ENCODE measurements at places on chromosomes 5 and 9. TPM values are rescaled to one million over a fixed set of nuclear protein-coding genes. Genes with fewer than 3 reads are reported as not detected.

DNA sequence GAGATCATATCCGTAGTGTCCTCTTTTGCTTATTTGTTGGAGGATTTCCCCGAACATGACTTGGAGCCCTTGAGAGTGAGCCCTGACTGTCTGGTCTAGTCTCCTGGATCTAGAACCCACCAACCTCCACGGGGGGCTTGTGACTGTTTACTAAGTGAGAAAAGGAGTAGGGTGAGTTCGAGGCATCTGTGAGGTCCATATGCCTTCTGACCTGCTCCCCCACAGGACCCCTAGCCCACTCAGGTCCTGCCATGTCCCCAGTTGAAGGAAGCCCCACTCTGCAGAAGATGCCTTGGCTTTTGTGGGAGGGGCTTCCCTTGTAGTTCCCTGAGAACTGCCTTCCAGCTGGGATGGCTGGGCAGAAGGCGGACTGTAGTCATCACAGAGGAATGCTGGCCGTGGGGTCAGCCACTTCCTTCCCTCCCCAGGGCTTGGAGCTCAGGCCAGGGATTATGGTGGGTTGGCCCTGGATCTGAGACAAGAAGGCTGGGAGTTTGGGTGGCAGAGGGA lies 7.0 kb upstream of the IRF1 start:
- H3K27me3 ChIP-seq, result no peaks in the 10 kb centered on the region
- DNase-seq, result no peak
- H3K4me3 ChIP-seq, result peak overlapping the region; percentile 69
- peak overlapping the region; percentile 99 for H3K27ac ChIP-seq

DNA sequence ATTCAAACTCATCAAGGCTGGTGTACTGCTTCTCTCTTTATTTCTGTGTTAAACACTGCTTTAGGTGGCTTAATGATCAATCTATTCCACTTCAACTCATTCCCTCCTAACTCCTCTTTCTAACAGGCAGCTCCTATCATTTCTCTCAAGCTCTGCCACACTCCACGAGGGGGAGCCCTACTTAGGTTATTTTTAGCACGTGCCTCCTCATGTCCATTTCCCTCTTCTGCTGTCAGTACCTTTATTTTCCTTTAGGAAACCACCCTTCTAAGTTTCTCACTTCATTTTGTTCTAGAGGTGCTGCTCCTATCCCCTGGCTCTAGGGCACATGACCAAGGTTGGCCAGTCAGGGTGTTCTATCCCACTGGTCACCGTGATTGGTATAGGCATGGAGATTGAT lies 6.7 kb upstream of the BRINP1 start:
- H3K4me3 ChIP-seq, result no peak overlapping the region
- H3K27ac ChIP-seq, result no peak overlapping the region
- no peaks in the 10 kb centered on the region for H3K36me3 ChIP-seq
- H3K27me3 ChIP-seq, result no peaks in the 10 kb centered on the region

DNA sequence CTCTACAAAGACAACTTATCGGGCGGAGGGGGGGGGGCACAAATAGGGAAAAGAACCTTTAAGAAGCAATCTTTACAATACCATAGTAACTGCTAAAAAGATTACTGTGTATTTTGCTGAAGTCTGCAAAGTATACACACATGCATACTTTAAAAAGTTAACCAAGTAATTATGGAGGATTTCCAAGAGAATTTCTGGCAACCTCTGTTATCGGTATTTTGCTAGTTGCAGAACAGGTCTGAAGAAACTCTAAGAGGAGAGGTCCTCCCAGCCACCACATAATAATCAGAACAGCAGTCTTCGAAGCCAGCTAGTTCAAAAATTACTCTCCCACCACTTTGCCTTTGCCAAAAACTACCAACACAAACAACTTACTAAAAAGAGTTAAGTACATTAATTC lies 56.1 kb downstream of the UBAP2 start:
- no peaks in the 10 kb centered on the region for H3K4me1 ChIP-seq
- no peaks in the 10 kb centered on the region for H3K36me3 ChIP-seq
- H3K27me3 ChIP-seq, result no peaks in the 10 kb centered on the region
- DNase-seq, result no peak

GRCh38 chr5:170226661-170227060 lies 6.1 kb upstream of the C5orf58 start:
- no peak for DNase-seq
- H3K27ac ChIP-seq, result no peak overlapping the region
- no peaks in the 10 kb centered on the region for H3K4me1 ChIP-seq
- H3K27me3 ChIP-seq, result no peaks in the 10 kb centered on the region
- H3K4me3 ChIP-seq, result no peak overlapping the region

GRCh38 chr9:121326130-121326838 lies 43.8 kb downstream of the STOM start:
- H3K27me3 ChIP-seq, result no peaks in the 10 kb centered on the region
- no peak overlapping the region for H3K4me3 ChIP-seq
- peak overlapping the region; percentile 80 for H3K27ac ChIP-seq
- peaks cover 89% of the 10 kb centered on the region for H3K36me3 ChIP-seq
- peak; percentile 91 for DNase-seq

- no peak overlapping the region for H3K27ac ChIP-seq
- no peak overlapping the region for H3K4me3 ChIP-seq
- DNase-seq, result no peak
- no peaks in the 10 kb centered on the region for H3K36me3 ChIP-seq
- no peaks in the 10 kb centered on the region for H3K4me1 ChIP-seq
These were observed 148.2 kb downstream of the C9orf50 start for GRCh38 chr9:129472651-129473102.

GRCh38 chr5:1948663-1949191 lies 66.0 kb upstream of the IRX4 start:
- H3K27ac ChIP-seq, result no peak overlapping the region
- DNase-seq, result no peak
- H3K27me3 ChIP-seq, result no peaks in the 10 kb centered on the region
- no peaks in the 10 kb centered on the region for H3K4me1 ChIP-seq
- H3K36me3 ChIP-seq, result no peaks in the 10 kb centered on the region

GRM6 gene
- not detected for total RNA-seq

- H3K27ac ChIP-seq, result no peak overlapping the region
- H3K4me3 ChIP-seq, result no peak overlapping the region
- H3K27me3 ChIP-seq, result no peaks in the 10 kb centered on the region
- no peak for DNase-seq
- no peaks in the 10 kb centered on the region for H3K4me1 ChIP-seq
These were observed 128.6 kb upstream of the MAST4 start for GRCh38 chr5:66467564-66467963.

CNOT8 gene
- 97.9 TPM for total RNA-seq

CER1 gene
- total RNA-seq, result not detected

DNA sequence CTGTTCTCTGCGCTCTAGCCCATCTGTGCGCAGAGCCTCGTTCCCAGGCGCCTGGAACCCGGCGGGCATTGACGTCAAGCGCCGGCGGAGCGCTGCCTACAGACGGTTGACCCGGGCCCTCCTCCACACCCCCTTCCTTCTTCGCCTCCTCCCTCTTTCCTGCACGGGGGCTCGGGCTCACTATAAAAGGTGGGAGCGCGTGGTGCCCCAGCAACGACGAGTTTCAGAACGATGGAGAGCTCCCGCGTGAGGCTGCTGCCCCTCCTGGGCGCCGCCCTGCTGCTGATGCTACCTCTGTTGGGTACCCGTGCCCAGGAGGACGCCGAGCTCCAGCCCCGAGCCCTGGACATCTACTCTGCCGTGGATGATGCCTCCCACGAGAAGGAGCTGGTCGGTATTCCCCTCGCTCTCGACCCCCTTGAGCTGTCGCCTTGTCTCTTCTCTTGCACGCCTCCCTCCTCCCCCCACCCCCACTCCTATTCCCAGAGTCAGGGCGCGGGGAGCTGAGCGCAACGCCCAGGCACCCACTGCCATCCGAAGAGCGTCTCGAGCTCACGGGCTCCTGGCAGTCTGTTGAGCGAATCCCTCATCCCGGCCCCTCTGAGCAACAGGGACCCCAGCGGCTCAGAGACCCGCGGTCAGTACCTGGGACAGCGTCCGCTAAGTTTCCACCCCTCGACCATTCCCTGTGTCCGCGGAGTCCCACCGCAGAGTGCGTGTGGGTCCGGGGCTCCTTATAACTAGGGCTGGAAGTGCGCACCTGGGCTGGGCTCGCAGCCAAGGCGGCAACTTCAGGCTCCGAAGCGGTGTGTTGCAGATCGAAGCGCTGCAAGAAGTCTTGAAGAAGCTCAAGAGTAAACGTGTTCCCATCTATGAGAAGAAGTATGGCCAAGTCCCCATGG lies at the start of gene CARTPT:
Gene CARTPT (plus strand): TSS at position 213 of the 902 bp plus-strand sequence. CDS start 19 bp downstream, at position 232.
- peaks cover 16% of the 10 kb centered on the region for H3K27me3 ChIP-seq
- no peak for DNase-seq
- H3K4me1 ChIP-seq, result no peaks in the 10 kb centered on the region
- no peak within 1 kb of the TSS for H3K27ac ChIP-seq
- no peak within 1 kb of the TSS for H3K4me3 ChIP-seq

- DNase-seq, result no peak
- H3K4me3 ChIP-seq, result no peak overlapping the region
- no peak overlapping the region for H3K27ac ChIP-seq
- no peaks in the 10 kb centered on the region for H3K27me3 ChIP-seq
- H3K4me1 ChIP-seq, result no peaks in the 10 kb centered on the region
- no peaks in the 10 kb centered on the region for H3K36me3 ChIP-seq
These were observed 46.8 kb upstream of the FCN1 start for GRCh38 chr9:134964271-134965055.

- H3K4me3 ChIP-seq, result peak overlapping the region; percentile 31
- H3K36me3 ChIP-seq, result peaks cover 34% of the 10 kb centered on the region
- peak overlapping the region; percentile 81 for H3K27ac ChIP-seq
- H3K4me1 ChIP-seq, result peaks cover 37% of the 10 kb centered on the region
- DNase-seq, result no peak
These were observed 9.6 kb upstream of the TOR4A start for GRCh38 chr9:137267933-137268355.

- no peak for DNase-seq
- no peaks in the 10 kb centered on the region for H3K36me3 ChIP-seq
- H3K27me3 ChIP-seq, result peaks cover 35% of the 10 kb centered on the region
These were observed 8.9 kb downstream of the PITX1 start for GRCh38 chr5:135024956-135025729.

PHF24 gene
- not detected for total RNA-seq

ASPN gene
- 5.8 TPM for total RNA-seq

- H3K36me3 ChIP-seq, result no peaks in the 10 kb centered on the region
- H3K4me1 ChIP-seq, result peaks cover 67% of the 10 kb centered on the region
- DNase-seq, result no peak
- no peak overlapping the region for H3K4me3 ChIP-seq
- H3K27me3 ChIP-seq, result no peaks in the 10 kb centered on the region
These were observed 11.9 kb upstream of the TNIP1 start for GRCh38 chr5:151092762-151093161.

DNA sequence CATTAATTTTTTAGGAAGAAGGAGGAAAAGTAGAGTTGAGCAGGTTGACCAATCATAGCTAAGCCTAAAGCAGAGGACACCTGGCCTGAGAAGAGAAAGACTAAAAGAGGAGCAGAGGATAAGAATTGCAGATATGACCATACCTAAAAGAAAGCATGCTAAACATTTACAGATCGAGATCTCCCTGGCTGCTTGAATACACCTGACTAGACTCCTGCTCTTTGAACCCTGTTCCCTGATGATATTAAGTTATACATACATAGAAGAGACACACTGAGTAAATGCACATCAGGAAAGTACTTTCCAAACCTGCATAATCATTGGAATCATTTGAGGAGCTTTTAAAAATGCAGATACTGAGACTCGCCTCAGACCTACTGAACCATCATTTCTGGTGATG lies 232.3 kb upstream of the ELL2 start:
- H3K4me1 ChIP-seq, result no peaks in the 10 kb centered on the region
- no peak overlapping the region for H3K4me3 ChIP-seq
- no peak overlapping the region for H3K27ac ChIP-seq
- H3K36me3 ChIP-seq, result no peaks in the 10 kb centered on the region
- DNase-seq, result no peak

- H3K4me3 ChIP-seq, result no peak overlapping the region
- DNase-seq, result no peak
- H3K36me3 ChIP-seq, result no peaks in the 10 kb centered on the region
- peak overlapping the region; percentile 3 for H3K27ac ChIP-seq
- H3K27me3 ChIP-seq, result no peaks in the 10 kb centered on the region
These were observed 118.1 kb downstream of the TRIO start for GRCh38 chr5:14261235-14261634.

DNA sequence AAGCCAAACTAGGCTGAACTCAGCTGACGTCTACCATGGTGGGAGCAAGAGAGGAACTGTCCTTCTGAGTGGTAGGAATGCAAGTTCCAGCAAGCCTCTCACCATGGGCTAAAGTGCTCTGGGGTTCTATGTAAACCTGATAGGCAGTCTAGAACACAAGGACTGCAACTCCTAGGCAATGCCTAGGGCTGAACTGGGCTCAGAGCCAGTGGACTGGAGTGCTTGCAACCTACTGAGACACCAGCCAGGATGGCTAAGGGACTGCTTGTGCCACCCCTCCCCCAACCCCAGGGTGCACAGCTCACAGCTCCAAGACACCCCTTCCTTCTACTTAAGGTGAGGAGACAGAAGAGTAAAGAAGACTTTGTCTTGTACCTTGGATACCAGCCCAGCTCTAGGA lies 12.1 kb upstream of the RCL1 start:
- no peak overlapping the region for H3K4me3 ChIP-seq
- H3K36me3 ChIP-seq, result no peaks in the 10 kb centered on the region
- H3K27ac ChIP-seq, result no peak overlapping the region
- H3K4me1 ChIP-seq, result no peaks in the 10 kb centered on the region
- DNase-seq, result no peak

- no peak overlapping the region for H3K27ac ChIP-seq
- H3K4me3 ChIP-seq, result no peak overlapping the region
- no peaks in the 10 kb centered on the region for H3K27me3 ChIP-seq
- no peaks in the 10 kb centered on the region for H3K36me3 ChIP-seq
- H3K4me1 ChIP-seq, result no peaks in the 10 kb centered on the region
These were observed 1.0 kb upstream of the MINAR2 start for GRCh38 chr5:129746876-129747275.

WDR38 gene
- 24.1 TPM for total RNA-seq

SPINK6 gene
- total RNA-seq, result not detected

DNA sequence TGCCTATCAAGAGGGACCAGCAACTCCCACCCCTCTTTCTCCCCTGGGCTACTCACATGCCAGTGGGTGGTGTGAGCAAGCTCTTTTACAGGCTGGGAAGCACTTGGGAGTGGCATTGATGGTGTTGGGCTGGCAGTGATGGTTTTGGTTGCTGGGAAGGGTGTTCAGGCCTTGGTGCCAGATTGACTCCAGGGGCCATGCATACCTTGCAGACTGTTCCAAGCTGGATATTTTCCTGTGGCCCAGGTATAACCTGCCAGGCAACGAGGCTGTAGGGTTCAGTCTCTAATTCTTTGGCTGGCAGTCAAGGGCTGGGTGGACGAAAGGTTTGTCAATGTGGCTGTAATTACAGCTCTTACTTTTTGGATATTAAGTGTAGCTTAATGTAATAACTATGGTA lies 177.3 kb downstream of the MACROH2A1 start:
- H3K27me3 ChIP-seq, result no peaks in the 10 kb centered on the region
- H3K4me1 ChIP-seq, result peaks cover 8% of the 10 kb centered on the region
- no peak overlapping the region for H3K27ac ChIP-seq
- H3K36me3 ChIP-seq, result no peaks in the 10 kb centered on the region
- H3K4me3 ChIP-seq, result no peak overlapping the region

DNA sequence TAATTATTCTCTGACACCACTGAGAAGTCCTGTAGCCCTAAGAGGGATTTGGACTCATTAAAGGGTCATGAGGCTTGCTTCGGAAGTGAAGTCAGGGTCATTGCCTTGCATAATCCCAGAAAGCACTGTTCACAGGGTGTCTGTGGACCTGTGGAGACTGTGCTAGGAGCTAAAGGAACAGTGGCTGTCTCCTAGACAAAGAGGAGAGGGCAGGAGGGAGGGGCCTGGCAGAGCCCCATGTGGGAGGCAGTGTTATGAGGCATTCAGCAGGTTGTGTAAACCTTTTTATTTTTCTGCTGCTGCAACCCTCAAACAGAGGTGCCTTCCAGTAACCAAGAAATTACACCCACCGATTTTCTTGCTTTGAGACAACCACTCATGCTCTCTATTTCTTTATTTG lies 3.3 kb downstream of the TMEM174 start:
- no peaks in the 10 kb centered on the region for H3K36me3 ChIP-seq
- H3K4me3 ChIP-seq, result no peak overlapping the region
- DNase-seq, result no peak
- H3K4me1 ChIP-seq, result no peaks in the 10 kb centered on the region
- no peaks in the 10 kb centered on the region for H3K27me3 ChIP-seq
